ENCODE measurements at places on chromosomes 12 and 14.

DNA sequence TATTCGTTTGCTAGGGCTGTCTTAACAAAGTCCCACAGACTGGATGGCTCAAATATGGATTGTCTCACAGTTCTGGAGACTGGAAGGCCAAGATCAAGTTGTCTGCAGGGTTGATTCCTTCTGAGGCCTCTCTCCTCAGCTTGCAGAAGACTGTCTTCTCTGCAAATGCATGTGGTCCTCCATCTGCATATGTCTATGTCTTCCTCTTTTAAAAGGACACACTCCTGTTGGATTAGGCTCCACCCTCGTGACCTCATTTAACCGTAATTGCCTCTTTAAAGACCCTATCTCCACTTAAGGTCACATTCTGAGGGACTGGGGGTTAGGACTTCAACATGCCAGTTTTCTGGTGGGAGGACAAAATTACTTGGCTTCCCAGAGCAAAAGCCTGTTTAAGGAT, 123.3 kb downstream of the SLC38A6 start:
- no peak for DNase-seq

- no peak for DNase-seq
Observed at GRCh38 chr14:67962215-67962644, 142.7 kb downstream of the RAD51B start.

GRCh38 chr12:23626791-23627190, 322.7 kb downstream of the SOX5 start:
- DNase-seq: no peak

DNA sequence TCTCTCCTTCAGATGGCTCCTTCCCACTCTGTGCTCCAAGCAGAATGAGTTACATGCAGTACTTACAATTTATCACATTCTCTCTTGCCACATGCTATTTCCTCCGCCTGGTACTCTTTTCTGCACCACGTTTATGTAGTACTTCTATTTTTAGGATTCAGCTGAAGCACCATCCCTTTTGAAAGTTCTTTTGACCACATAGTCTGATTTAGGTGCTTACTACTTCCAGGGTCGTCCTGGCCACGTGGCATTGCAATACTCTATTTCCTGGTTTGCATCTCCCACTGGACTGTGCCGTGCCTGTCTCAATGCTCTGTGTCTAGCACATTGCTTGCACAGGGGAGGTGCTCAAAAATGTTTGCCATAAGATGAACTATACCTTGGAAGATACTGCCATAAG, 16.3 kb upstream of the TBC1D30 start:
- no peak for DNase-seq

- no peak for DNase-seq
Observed at GRCh38 chr12:51118706-51119105, 35.3 kb upstream of the CSRNP2 start.

DNA sequence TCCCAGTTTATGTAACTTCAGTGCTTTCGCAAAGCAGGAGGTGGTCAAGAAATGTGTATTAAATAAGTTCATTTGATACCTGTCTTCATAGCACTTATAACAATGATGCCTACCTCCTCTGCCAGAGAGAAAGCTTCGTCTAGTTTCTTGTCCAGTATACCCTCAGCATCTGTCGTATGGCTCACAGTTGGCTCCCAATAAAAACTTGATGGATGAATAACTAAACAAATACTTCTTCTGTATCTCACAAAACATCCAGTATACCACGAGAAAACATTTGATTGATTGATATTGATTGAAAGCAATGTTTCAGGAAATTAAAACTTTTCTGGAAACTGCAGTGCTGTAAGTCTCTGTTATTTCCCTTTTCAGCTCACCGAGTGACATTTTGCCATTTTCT, 26.9 kb upstream of the PTGDR start:
- DNase-seq: no peak

DNA sequence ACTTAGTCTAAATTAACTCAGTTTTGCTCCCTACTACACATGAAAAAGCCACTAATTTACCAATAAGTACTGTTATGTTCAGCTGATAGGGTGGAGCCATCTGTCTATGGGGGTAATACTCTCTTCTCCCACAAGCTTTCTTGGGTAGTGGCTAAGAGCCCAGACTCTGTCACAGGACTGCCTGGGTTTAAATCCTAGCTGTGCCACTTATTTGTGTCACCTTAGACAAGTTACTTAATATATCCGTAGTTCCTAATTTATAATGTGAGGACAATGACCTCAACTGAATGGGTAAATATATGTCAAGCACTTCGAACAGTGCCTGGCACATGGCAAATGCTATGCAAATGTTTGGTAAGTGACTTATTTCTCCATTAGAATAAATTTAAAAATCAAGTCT, 185.6 kb downstream of the DACT1 start:
- DNase-seq: no peak

DNA sequence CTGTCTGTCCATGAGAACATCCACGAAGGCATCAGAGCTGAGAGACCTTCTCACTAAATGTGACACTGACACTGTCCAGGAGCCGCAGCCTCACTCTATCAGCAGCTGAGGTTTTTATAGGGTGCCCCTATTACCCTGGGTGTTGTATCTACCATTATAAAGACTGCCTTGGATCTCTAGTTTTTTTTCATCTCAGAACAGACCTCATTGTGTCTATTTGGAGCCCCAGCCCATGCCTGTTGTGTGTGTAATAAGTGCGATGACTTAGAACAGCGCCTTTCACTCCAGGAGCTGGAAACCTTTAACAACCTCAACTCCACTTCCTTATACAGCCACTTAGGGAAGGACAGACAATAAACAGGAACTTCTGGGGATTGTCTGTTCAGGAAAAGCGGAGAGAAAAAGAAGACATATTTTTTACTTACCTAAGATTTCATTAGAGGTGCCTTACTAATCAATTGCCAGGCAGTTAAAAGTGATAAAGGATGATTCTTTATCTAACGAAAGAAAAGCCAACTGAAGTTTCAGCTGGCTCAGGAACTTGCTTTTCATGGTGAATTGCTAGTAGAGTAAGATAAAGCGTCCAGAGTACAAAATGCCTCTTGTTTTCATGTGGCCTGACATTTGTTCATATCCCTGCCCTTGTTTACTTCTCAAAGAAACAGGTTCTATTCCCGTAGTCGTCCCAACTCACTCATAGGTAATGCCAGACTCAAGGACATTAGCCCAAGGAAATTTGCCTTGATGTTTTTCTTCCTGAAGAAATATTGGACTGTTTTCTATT, 420.6 kb downstream of the RAD51B start:
- DNase-seq: no peak

GRCh38 chr14:68395604-68396003, 397.3 kb downstream of the ZFP36L1 start:
- no peak for DNase-seq

- DNase-seq: no peak
Observed at GRCh38 chr12:93101367-93101766, 172.3 kb upstream of the EEA1 start.

- no peak for DNase-seq
Observed at GRCh38 chr12:124326871-124327270, 32.0 kb downstream of the RFLNA start.

DNA sequence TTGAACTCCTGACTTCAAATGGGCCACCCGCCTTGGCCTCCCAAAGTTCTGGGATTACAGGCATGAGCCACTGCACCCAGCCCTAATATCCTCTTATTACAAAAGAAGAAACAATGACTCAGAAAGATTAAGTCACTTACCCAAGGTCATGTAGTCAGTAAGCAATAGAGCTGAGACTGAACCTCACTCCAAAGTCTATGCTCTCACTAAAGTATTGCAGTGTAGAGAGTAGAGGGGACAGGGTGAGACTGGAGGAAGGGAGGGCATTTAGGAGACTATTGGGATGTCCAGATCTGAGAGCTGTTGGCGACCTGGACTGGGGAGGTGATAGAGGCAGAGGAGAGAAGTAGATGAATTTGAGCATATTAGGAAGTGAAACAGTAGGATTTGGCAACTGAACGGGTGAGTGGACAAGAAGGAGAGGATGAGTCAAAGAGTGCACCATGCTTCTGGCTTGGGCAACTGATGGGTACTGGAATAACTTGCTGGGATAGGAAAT, 11.8 kb downstream of the P2RX7 start:
- no peak for DNase-seq

GRCh38 chr12:94726236-94726835, 76.0 kb upstream of the TMCC3 start:
- DNase-seq: no peak

- no peak for DNase-seq
Observed at GRCh38 chr14:104356020-104356737, 217.8 kb downstream of the KIF26A start.

GRCh38 chr12:10252201-10252600, 39.5 kb downstream of the GABARAPL1 start:
- no peak for DNase-seq

GRCh38 chr14:105738638-105739037, 212.3 kb downstream of the TMEM121 start:
- DNase-seq: no peak

DNA sequence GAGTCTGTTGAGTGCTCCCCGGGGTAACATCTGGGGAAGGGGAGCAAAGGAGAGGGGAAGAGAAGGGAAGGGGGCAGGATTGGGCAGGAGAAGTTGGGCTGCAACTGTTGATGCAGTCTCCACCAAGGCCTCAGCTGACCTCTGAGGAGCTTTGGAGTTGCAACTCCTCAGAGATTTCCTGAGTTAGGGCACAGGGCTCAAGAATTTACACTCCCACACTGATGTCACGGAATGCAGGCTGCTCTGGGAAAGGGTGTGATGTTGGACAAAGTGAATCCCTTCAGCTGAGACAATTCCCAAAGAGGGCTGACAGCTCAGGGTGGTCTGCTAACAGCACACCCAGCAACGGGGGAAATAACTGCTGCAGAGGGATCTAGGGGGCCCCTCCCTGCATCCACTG, 295.6 kb downstream of the PCNX1 start:
- no peak for DNase-seq

All from NCI-H1694 (cell line).